ENCODE measurements at places on chromosomes 2 and 18. TPM values are rescaled to one million over a fixed set of nuclear protein-coding genes. Genes with fewer than 3 reads are reported as not detected.

Gene RMDN2
- 10.4 TPM for total RNA-seq

GRCh38 chr2:25286025-25286400 lies 55.7 kb downstream of the DNMT3A start:
- H3K4me1 ChIP-seq = peaks cover 9% of the 10 kb centered on the region
- no peak for DNase-seq
- no peak overlapping the region for H3K4me3 ChIP-seq

- no peak for DNase-seq
- H3K27me3 ChIP-seq = no peaks in the 10 kb centered on the region
- no peak overlapping the region for H3K4me3 ChIP-seq
- no peak overlapping the region for H3K27ac ChIP-seq
These were observed 43.6 kb downstream of the ADD2 start for GRCh38 chr2:70724366-70724765.

- H3K27me3 ChIP-seq = no peaks in the 10 kb centered on the region
- no peak overlapping the region for H3K27ac ChIP-seq
- no peaks in the 10 kb centered on the region for H3K36me3 ChIP-seq
- H3K4me3 ChIP-seq = no peak overlapping the region
These were observed 74.9 kb upstream of the GPR45 start for GRCh38 chr2:105166688-105167087.

- DNase-seq = no peak
- H3K27me3 ChIP-seq = no peaks in the 10 kb centered on the region
These were observed 518.0 kb downstream of the ZNF516 start for GRCh38 chr18:75977081-75977480.

- peaks cover 4% of the 10 kb centered on the region for H3K4me1 ChIP-seq
- H3K27me3 ChIP-seq = no peaks in the 10 kb centered on the region
- no peak for DNase-seq
These were observed 88.3 kb downstream of the RBMS1 start for GRCh38 chr2:160405077-160405867.

- H3K4me1 ChIP-seq = no peaks in the 10 kb centered on the region
- H3K4me3 ChIP-seq = no peak overlapping the region
- no peaks in the 10 kb centered on the region for H3K36me3 ChIP-seq
- no peak for DNase-seq
- H3K27ac ChIP-seq = no peak overlapping the region
- H3K27me3 ChIP-seq = no peaks in the 10 kb centered on the region
These were observed 18.8 kb downstream of the TMEM185B start for GRCh38 chr2:120204417-120204816.

GRCh38 chr18:28804512-28805202 lies 627.7 kb upstream of the CDH2 start:
- no peaks in the 10 kb centered on the region for H3K27me3 ChIP-seq
- H3K4me3 ChIP-seq = no peak overlapping the region
- H3K4me1 ChIP-seq = no peaks in the 10 kb centered on the region
- no peak overlapping the region for H3K27ac ChIP-seq
- no peaks in the 10 kb centered on the region for H3K36me3 ChIP-seq

DNA sequence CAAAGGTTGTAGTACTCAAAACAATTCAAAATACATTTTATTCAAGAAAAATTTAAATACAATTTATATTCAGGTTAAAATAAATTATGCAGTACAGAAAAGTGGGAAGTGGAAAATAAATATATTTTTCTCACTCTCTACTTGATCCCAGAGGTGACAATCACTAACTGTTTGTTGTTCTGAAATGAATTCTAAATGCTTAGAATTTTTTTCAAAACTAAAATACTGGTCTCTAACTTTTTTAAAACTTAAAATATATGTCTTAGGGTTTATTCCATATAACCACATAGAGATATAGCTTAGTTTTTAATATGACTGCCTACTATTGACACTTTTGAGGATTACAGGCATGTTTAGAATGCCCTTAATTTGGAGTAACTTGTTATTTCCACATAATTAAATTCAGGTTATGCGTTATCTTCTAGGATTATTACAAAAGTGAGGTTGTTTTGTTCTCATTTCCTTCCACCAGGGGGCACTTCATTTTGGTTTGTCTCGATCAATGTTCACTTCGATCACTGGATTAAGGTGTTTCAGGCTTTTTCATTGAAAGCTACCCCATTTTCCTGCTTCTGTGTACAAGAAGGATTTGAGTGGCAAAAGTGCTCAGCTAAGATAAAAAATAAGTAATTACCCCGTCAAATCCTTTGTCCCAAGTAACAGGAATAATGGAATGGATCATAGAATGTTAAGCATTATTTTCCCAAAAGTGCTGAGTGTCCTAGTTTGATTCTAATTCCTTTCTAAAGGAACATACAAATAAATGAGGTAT lies 27.1 kb upstream of the TFPI start:
- no peak overlapping the region for H3K4me3 ChIP-seq
- peak; percentile 27 for DNase-seq
- peaks cover 10% of the 10 kb centered on the region for H3K4me1 ChIP-seq
- H3K36me3 ChIP-seq = no peaks in the 10 kb centered on the region
- H3K27ac ChIP-seq = no peak overlapping the region
- H3K27me3 ChIP-seq = no peaks in the 10 kb centered on the region

DNA sequence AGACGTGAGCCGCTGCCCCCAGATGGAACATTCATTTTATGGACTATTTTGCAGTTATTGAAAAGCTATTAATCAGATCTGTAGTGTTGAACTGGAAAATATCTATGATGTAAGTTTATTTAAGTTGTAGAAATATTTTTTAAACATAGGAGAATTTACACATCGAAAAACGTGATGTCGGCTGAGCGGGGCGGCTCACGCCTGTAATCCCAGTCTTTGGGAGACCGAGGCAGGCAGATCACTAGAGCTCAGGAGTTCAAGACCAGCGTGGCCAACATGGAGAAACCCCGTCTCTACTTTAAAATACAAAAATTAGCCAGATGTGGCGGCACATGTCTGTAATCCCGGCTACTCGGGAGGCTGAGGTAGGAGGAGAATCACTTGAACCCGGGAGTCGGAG lies 2.0 kb upstream of the TIA1 start:
- no peaks in the 10 kb centered on the region for H3K36me3 ChIP-seq
- no peaks in the 10 kb centered on the region for H3K27me3 ChIP-seq
- no peak for DNase-seq
- no peak overlapping the region for H3K4me3 ChIP-seq

DNA sequence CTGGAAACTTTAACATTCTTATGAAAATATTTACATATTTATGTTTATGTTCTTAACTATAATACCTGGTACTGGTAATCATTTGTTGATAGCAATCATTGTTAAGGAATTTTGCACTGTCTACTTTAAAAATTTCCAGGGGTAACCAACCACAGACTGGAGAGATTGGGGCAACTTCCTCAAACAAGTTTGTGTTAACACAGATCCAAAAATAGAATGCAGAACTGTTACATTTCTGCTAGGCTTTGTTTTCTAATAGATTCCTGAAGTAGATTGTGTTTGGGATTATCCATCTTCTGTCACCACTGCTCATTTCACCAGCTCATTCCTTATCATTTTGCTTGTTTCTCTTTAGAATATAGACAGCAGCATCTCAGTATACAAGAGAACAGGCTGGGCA lies 23.7 kb downstream of the RNF125 start:
- DNase-seq = no peak
- H3K4me1 ChIP-seq = no peaks in the 10 kb centered on the region
- H3K27ac ChIP-seq = no peak overlapping the region
- H3K4me3 ChIP-seq = no peak overlapping the region
